ENCODE measurements at places on chromosomes 5 and 9.

- DNase-seq, result no peak
These were observed 2.4 kb upstream of the RXFP3 start for GRCh38 chr5:33933723-33934169.

DNA sequence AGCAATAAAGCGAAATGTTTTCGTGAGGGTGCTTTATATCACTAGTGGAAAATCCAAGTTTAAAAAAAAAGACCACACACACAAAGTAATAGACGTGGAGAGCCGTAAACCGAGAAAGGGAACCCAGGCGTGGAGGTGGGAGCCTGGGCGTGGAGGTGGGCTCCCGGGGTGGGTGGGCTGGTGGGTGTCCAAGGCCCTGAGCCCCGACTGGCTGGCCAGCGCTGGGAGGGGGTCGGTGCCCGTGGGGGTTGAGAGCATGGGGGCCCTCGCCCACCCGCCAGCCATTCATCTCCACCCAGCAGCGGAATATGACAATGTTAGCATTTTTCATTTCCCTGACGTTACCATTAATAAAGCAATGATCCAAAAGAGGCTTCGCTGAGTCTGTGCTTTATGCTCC lies 135.0 kb downstream of the MVB12B start:
- DNase-seq, result no peak

DNA sequence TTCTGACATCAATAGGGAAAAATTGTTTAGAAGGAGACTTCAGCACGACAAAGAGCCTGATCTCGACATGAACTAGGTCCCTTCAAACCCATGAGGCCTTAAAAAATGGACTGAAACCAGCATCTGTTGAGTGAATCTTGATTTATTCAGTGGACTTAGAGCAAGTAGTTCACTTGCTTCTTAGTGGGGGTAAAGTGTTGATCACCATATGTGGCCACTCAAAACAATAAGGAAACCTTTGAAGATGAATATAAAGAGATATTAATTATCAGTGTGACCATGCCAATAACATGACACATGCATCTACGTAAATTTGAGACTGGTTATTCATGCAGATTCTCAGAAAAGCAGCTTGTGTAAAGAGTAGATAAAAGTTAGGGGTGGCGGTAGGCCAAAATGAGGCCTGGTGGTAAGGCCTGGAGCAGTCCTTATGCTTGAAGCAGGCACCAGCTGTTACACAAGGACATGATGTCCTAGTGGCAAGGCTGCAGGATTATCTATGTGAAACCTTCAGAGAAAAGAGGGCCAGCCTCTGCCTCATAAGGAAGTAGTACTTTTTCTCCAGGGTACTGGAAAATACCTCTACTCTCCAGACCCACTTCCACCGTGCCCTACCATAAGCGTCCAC lies 61.3 kb downstream of the S1PR3 start:
- no peak for DNase-seq

DNA sequence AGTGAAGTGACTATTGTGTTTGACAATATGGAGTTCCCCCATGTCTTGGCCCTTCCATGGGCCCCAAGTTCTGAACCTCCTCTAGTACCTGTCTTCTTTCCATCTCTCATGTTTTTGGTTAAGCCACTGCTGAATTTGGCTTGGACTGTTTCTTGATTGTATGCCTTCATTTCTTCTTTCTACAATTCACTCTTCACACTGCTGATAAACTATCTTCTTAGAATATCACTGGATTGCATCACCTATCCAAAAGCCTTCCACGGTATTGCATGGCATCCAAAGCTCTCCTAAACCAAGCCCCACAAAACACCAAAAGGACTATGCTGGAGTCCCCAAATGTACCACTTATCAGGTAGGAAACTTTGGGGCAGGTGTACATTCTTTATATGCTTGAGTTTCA lies 4.3 kb upstream of the POC5 start:
- no peak for DNase-seq

DNA sequence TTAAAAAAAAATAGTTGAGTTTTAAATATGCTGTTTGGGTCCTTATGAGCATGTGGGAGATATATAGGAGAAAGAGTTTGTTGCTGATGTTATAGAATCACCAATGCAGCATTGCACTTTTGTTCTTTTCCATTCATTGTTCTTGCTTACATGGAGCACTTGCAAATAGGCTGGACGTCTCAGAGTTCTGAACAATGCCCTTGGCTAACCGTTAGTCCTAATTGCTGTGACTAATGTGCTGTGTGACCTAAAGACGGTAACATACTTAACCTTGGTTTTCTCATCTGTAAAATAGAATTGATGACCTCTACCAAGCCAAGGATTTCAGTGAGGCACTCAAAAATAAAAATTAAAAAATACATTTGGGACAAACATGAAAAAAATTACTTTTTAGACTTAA lies 29.8 kb downstream of the PIK3R1 start:
- no peak for DNase-seq

GRCh38 chr5:168549554-168549953 lies 20.4 kb downstream of the FBLL1 start:
- no peak for DNase-seq

GRCh38 chr5:128304088-128304487 lies 220.5 kb downstream of the SLC12A2 start:
- no peak for DNase-seq

DNA sequence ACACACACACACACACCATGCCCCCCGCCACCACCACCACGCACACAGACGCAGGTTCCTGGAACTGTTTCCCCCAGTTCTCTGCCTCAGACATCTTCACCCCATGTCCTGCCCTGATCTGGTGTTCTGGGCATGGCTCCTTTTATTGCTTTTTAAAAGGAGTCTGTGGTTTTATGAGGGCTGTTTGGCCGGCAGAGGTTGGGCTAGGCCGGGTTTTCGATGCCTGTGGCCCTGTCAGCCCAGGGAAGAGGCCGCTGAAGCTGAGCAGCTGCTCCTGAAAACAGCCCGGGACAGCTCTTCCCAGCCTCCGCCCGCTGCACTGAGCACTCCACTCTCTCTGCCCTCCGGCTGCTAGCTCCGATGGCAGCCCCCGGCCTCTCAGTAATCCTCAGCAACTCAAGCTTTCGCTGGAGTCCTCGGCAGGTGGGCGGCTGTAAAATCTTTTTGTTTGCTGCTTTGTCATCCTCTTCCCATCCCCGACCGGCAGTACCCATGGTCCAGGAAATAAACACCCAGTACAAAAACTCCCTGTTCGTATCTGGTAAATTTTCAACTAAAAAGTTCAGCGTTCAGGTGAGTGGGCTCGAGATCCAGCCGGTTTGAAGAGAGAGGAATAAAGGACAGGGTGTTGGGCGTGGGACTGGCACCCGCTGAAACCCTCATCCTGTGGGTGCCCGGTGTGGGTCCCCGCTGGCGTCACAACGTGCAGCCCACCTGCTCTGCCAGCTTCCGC lies 103.0 kb upstream of the ERCC6L2 start:
- no peak for DNase-seq

DNA sequence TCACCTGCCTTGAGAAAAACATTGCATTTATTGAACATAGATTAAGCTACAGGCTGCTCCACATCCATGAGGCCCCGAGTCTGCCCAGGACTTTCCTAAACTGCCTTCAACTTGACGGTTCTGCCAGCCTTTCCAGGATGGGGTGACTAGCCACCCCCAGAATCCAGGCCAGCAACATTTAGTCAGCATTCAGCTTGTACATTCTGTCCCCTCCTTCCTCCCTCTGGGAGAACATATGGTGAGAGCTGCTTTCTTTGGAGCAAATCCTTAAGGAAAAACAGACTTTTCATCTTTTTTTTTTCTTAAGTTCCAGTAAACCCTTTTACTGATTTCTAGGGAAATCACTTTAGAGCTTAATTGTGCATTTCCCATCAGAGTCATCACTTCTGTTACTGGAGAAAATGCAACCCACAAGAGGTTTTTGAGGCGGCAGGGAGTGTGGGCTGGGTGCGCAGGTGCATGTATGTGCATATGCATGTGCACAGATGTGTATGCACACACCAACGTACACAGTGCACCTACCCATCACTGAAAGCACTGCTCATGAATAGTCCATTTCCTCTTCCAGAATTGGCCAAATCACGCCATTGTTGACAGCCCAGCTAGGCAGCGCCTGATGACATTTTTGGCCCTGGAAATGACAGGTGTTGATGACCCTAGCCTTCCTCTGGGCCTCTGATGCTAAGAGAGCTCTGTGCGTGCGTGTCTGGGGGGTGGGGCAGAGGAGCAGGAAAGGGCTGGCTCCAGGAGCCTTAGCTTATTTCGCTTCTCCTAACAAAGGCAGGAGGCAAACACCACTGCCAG lies 145.6 kb downstream of the HSD17B3 start:
- DNase-seq, result no peak

DNA sequence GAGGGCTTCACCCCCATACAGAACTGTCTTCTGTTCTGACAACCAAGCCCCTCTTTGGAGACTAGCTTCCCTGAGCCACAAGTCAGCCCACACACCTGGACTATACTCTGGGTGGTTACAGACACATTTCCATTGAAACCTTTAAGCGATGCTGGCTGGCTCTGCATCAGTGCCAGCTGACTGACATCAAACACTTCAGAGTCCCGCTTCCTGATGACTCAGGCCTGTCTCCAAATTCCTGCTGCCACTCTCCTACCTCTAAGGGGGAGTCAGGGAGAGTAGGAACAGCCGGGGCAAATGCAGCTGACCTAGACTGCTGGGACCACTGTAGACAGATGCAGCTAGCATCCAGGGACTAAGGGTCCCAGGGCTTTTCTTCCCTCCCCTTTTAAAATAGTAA lies 59.4 kb downstream of the SIL1 start:
- DNase-seq, result no peak
